Umbilical cord (tissue), 2 donors: ENCODE measurements at places on chromosomes 13 and 19. TPM values are rescaled to one million over a fixed set of nuclear protein-coding genes. Genes with fewer than 3 reads are reported as not detected.

GRCh38 chr13:95684418-95684817 is 7.5 kb downstream of the DNAJC3 start:
- DNase-seq, result no peak

- peak; percentile 99 for DNase-seq
These were observed 6.6 kb upstream of the BCL3 start for GRCh38 chr19:44741841-44742329.

DNA sequence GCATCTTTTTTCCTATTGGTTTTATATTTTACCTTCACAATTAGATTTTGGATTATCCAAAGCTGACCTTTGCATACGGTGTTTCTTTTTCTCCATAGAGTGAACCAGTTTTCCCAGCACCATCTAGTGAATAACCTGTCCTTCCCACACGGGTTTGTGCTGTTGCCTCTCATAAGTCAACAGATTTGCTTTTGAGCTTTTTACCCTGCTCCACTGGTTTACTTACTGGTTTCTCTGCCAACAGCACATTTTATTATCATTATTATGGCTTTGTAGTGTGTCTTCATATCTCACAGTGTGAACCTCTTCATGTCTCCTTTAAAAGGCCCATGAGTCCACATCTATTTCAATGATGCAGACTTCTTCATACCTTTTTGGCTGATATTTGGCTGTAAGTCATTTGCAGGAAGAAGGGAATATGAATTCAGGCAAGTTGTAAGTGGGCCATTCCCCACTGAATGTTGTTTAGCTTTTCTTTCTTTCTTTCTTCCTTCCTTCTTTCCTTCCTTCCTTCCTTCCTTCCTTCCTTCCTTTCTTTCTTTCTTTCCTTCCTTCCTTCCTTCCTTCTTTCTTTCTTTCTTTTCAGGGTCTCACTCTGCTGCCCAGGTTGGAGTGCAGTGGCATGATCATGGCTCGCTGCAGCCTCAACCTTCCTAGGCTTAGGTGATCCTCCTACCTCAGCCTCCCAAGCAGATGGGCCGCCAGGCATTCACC is 86.8 kb downstream of the TM9SF2 start:
- DNase-seq, result no peak

LILRA5 gene
- total RNA-seq, result 0.72 TPM

ZNF256 gene
- 14.0 TPM for total RNA-seq

LYPD5 gene
- total RNA-seq, result 3.1 TPM

CD37 gene
- 0.96 TPM for total RNA-seq

SELENOV gene
- total RNA-seq, result not detected

CELF5 gene
- 1.7 TPM for total RNA-seq

- no peak for DNase-seq
These were observed 179.5 kb downstream of the GGACT start for GRCh38 chr13:100409132-100409531.

DNA sequence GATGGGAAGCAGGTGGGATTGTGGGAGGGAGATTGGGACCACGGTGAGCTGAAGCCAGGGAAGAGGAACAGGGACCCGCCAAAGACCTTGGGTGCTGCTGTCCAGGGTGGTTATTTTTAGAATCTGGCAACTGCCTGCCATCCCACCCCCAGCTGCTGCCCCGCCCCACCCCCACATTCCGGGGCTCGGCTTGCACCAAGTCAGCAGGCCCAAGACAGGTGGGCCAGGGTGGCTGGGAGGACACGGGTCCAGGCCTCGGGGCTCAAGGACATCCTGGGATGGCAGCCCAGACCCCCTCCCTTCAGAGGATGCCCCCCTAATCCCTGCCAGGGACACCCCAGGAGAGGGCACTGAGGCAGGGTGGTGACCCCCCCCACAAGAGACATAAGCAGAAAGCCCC is 827 bp downstream of the CKM start:
- DNase-seq, result no peak

GRCh38 chr13:51297556-51297955 is 41.9 kb upstream of the SERPINE3 start:
- no peak for DNase-seq

MBD3L2B gene
- total RNA-seq, result not detected

DNA sequence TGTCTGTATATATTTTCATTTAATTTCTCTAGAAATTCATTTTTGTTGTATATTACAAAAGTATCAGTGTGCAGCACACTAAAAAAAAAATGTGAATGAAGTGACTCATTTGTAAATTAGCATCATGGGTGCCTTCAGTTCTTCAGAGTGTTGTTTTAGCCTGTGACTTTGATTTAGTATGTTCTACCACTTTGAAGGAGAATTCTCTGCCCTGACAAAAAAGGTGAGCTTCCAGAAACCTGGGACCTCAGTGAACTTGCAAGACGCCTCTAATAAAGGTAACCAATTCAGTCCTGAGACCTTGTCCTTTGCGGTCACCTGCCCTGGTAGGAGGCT is 2.4 kb downstream of the METTL21C start:
- DNase-seq, result no peak

DNA sequence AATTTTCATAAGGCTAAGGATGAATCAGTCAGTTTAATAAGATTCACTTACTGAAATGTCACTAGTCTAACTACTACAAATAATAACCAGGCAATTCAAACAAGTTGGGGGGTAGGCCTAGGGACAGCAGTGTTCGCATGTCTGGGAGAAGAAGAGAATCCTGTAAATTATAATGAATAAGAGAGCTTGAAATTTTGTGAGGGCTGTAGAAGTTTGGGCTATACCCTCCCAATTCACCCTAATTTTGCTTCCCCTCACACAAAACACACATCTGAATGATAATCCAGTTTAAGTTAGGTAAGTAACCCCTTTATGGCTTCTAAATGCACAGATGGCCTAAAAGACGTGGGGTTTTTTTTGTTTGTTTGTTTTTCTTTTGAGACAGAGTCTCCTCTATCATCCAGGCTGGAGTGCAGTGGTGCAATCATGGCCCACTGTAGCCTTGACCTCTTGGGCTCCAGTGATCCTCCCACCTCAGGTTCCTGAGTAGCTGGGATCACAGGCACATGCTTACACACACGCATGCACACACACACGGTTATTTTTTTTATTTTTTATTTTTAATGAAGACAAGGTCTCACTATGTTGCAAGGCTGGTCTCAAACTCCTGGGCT is 69.9 kb downstream of the TBC1D4 start:
- DNase-seq, result no peak

DNA sequence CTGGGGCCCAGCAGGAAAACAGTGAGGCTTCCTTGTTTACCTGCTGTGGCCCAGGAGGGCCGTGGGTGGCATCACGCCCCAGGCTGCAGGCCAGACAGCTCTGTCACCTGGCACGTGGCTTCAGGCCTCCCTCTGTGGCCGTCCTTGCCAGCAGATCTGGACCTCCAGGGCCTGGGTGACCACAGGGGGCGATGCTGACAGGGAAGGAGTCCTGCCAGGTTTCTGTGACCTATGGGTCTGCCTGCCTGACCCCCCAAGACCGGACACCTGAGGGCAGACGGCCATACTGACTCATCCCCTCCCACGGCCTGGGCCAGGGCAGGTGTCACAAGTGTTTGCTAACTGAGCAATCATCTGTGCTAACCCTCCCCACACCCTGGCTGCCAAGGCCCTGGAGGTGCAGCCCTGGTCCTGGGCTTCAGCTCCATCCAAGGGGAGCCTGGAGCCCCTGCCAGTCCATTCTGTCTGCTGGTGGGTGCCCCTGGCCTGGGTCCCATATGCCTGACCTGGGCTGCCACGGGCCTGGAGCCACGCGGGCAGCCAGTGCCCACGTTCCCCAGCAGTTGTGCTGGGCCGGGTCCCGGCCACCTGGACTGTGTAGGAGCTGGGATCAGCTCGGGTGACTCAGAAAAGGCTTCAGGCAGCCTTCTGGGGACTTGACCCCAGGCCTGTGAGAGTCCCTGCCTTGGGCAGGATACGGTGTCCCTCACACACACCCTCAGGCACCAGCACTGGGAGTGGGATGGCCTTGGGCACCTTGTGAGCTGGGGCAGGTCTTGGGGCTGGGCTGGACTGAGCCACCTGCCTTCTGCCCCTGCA is 3.7 kb downstream of the CDC34 start:
- no peak for DNase-seq

ENOX1 gene
- total RNA-seq, result 19.3 TPM

GRCh38 chr13:27638521-27638920 is 16.8 kb downstream of the POLR1D start:
- DNase-seq, result peak; percentile 76

DNA sequence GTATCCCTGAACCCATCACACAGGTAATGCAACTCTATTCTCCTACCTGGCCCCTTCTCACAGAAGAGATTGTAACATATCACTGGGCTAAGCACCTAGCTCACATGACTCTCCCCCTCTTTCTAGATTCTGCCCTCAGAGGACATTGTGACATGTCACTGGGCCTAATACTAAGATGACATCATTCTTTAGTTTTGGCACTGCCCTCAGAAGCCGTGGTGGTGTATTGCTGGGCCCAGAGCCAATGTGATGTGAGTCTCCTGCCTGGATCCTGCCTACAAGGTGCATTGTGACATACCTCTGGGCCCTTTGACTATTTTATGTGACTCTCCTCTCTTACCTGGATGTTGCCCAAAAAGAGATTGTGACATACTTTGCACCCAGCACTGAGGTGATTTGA is 21.4 kb upstream of the ZNF730 start:
- DNase-seq, result no peak

- DNase-seq, result no peak
These were observed 12.8 kb downstream of the C3 start for GRCh38 chr19:6707658-6708018.

DNA sequence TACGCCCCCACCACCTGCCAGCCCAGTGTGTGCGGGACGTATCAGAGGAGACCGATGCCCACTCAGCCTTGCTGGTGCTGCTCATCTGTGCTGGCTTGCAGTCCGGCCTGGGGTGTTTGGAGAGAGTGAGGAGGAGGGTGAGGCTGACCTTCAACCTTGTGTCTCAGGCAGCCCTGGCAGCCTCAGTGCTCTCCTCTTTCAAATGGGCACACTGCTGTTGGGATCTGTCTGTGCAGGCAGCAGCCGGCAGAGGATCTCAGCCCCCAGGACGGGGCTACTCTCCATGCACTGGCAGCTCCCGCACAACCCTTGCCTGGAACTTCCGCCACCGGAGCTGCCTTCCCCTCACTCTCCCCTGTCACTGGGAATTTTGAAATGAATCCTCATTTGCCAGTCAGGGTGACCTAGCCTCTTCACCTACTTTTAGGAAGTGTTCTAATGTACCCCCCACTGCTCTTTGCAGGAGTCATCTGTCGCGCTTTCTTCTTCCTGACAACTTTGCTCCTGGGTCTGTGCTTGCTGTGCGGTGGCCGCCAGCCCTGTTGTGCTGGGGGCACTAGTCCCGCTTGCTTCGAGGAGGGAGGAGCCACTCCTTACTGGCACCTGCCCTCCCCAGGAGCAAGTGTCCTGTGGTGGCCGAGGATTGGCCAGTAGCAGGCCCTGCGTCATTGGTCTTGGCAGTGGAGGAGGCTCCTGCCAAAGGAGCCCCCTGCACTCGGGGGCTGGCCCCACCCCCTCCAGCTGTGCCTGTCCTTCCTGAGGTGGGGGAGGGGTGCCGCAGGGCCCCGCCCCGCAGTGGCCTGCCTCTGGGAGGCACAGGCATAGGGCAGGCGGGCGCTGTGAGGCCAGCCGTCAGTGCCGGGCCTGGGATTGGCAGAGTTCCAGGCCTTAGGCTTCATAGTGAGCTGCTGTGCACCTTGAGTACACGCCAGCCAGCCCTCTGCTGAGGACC is 53.4 kb downstream of the TSSK6 start:
- peak; percentile 86 for DNase-seq

GRCh38 chr13:78239714-78240113 is 321.1 kb upstream of the EDNRB start:
- no peak for DNase-seq

- no peak for DNase-seq
These were observed 55.9 kb upstream of the RANBP3 start for GRCh38 chr19:6033744-6034264.

- DNase-seq, result no peak
These were observed 16.5 kb upstream of the RNF17 start for GRCh38 chr13:24747248-24748060.

GGN gene
- not detected for total RNA-seq

GRCh38 chr13:109730812-109731335 is 55.5 kb downstream of the IRS2 start:
- DNase-seq, result no peak

- DNase-seq, result no peak
These were observed 6.9 kb downstream of the UPK1A start for GRCh38 chr19:35673121-35673804.

GRCh38 chr19:48619692-48620585 is 633 bp downstream of the SPHK2 start:
- DNase-seq, result no peak
